Left lobe of liver (tissue), 2 donors: ENCODE measurements at places on chromosomes 11 and 22. TPM values are rescaled to one million over a fixed set of nuclear protein-coding genes. Genes with fewer than 3 reads are reported as not detected.

DNA sequence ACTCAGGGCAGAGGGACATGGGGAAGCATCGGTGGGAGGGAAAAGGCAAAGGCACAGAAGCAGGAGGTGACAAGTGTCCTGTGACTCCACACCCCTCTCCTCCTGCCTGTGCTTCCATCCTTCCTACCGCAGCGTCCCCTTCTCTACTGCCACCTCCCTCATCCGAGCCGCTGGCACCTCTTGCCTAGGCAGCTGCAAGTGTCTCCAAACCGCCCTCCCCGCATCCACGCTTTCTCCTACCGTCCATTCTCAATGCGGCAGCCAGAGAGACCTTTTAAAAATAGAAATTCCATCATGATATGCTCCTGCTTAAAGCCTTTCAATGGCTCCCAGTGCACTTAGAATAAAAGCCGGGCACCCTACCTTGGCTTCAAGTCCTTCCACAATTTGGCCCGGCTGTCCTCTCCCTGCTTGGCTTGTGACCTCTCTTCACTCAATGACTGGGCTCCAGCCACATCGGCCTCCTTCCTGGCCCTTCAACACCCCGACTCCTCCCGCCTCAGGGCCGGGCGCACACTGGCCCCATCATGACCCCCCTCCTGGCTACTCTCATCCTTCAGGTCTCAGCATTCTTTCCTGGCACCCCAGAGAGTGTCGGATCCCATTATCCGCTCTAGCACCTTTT, 16.5 kb downstream of the LRRC10B start:
- DNase-seq = no peak

DNA sequence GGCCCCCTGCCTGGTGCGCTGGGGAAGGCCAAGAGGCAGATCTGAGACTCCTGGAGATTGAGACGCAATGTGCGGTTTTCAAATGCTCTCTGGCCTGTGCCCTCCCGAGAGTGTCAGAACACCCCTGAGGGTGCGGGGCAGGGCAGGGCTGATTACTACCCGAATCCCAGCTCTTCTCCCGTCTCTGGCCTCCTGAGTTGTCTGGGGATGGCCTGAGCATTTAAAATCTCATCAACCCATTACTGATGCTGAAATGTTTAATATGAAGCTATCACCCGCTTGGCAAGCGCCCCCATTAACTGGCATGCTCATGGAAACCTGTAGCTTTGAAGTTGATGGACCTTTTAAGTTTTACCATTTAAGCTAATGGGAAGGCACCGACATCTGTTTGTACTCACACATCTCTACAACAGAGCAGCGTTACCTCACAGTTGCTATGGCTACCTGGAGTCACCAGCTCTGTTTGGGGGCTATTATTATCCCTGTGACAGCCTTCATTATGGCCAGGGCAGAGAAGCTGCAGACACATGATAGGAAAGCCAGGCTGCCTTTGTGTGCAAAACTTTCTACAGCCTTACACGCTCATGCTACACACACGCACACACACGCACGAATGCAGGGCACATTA, 3.6 kb upstream of the MB start:
- no peak for DNase-seq

DNA sequence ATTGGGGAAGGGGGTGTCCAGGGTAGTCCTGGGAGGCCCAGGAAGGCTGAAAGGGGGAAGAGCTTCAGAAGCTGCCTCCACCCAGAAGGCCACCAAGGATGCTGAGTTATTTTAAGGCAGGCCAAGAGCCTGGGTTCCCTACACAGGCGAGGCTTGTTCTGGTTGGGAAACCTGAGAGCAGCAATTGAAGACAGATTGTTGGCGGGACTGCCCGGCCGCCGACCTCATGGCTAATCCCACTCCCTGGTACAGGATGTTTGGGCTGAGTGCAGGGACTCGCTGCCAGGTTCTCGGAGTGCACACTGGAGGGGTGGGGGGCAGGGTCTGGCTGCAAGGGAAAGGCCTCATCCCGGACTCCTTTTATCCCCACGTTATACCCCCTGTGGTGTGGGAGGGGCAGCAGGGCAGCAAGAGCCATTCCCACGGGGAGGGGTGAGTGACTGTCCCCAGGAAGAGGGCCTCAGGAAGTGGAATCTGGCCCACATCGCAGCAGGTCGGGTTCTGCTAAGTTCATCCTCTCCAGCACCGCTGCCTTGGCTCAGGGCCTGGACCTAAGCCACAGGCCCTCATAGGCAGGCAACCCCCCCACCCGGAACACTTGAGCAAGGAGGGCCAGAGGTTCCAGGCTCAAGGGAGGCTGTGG, 43.6 kb upstream of the PRR5 start:
- DNase-seq = no peak

- no peak for DNase-seq
Measured at GRCh38 chr11:128335729-128336128, 251.6 kb downstream of the ETS1 start.

Gene OR8G1
- not detected for total RNA-seq

Gene OR56A1
- not detected for total RNA-seq

Gene PRG3
- total RNA-seq = not detected
